GM04503 (cell line): ENCODE measurements at places on chromosomes 16 and 17.
A peak's percentile ranks its signal among the peaks of the same experiment; 100 is the strongest.

DNA sequence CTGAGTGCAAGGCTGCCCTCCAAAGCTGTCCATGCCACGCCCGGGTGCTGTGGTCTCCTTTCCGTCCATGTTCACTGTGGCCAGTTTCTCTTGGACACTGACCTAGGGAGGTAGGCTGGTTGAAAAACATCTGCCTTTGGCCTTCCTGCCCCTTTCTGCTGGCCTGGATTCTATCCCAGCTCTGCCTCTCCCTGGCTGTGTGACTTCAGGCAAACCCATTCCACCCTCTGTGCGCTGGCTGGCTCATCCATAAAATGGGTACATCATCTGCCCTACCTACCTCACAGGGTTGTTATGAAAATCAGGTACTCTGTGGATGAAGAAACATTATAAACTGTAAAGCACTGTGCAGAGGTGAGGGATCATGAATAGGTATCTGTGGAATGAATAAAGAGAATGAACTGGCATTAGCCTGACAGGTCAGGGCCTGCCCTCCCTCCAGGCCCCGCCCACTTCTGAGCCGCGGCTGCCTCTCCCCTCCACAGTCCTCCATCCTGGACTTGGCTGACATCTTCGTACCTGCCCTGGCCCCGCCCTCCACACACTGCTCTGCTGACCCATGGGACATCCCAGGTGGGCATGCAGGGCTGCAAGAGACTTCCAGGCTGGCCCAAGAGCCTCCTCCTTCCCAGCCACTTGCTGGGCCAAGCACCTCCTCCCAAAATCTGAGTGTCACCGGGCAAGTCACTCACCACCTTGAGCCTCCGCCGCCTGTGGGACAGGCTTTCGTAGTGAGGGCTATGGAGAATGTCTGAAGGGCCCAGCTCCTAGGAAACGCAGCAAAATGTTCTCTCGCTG, 7.0 kb upstream of the SPATA20 start:
- DNase-seq = no peak

- no peak for DNase-seq
Observed at GRCh38 chr16:73565263-73565662, 517.3 kb upstream of the ZFHX3 start.

DNA sequence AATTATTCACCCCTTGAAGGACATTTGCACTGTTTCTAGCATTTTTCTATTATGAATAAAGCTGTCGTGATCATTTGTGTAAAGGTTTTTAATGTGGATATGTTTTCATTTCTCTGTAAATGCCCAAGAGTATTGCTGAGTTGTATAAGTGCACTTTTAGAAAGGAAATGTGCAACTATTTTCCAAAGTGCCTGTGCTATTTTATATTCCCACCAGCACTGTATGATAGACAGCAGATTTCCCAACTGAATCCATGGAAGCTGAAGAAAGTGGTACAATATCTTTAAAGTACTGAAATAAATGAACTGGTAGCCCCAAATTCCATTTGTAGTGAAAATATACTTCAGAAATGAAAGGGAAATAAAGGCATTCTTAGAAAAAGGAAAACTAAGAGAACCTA, 238.4 kb downstream of the BCAS3 start:
- no peak for DNase-seq

- peak; percentile 42 for DNase-seq
Observed at GRCh38 chr16:73126525-73126853, 78.6 kb upstream of the ZFHX3 start.

- DNase-seq = no peak
Observed at GRCh38 chr17:66661411-66662256, 173.3 kb upstream of the CACNG5 start.

GRCh38 chr17:6523330-6523729, 33.0 kb downstream of the PITPNM3 start:
- no peak for DNase-seq

- DNase-seq = no peak
Observed at GRCh38 chr17:2975469-2975958, 87.9 kb downstream of the OR1D5 start.

DNA sequence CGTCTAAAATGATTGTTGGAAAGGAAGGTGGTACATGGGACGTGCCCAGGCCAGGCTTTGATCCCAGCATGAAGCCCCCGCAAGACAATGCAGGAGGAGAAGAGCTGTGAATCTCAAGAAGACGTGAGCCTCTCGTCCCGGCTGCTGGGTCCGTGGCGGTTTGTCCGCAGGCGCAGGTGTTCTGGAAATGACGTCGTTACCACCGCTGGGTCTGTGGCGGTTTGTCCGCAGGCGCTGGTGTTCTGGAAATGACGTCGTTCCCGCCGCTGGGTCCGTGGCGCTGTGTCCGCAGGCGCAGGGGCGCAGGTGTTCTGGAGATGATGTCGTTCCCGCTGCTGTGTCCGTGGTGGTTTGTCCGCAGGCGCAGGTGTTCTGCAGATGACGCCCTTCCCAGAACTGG, 14.1 kb downstream of the SPG7 start:
- no peak for DNase-seq

GRCh38 chr16:12800817-12801216, 2.9 kb downstream of the CPPED1 start:
- DNase-seq = no peak

GRCh38 chr17:73292031-73292531, 19.7 kb downstream of the CDC42EP4 start:
- no peak for DNase-seq

DNA sequence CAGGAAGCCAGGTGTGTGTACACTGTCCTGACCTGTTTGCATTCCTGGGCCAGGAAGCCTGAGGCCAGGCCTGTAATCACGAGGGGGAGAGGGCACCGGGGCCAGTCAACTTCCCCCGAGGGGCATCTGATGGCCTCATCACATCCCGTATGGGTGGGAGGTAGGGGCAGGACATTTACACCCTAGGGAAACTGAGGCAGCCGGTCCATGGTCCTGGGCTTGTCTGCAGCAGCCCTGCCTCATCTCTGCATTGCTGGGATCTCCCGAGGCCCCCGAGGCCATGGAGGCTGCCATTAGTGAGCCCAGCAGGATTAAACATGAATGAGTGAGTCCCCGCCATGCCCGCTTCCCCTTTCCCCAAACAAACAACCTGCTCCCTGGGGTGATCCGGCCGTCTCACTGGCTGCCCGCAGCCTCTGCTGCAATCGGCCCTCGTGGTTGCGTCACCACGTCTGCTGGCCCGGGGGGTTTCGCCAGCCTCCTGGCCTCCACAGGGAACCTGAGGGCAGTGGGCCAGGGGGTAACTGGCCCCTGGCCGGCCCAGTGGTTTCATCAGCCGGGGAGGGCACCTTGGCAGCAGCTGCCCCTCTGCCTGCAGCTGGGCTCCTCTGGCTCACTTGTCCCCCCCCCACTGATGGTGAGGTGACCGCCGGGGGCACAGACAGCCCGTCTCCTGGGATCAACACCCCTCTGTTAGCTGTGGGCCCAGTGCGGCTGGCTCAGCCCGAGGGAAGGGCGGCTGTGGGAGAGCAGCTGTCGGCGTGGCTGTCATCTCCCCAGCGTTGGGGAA, 88.3 kb upstream of the GSE1 start:
- DNase-seq = no peak

GRCh38 chr16:59913666-59914065, 1179.5 kb upstream of the GOT2 start:
- no peak for DNase-seq

DNA sequence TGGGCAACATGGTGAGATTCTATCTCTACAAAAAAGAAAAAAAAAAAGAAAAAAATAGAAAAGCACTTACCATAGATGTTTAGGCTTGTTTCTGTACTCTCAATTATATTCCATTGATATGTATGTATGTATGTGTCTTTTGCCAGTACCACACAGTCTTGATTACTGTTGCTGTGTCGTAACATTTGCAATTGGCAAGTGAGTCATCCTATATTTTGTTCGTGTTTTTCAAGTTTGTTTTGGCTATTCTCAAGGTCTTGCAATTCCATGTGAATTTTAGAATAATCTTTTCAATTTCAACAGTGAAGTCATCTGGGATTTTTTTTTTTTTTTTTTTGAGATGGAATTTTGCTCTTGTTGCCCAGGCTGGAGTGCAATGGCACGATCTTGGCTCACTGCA, 19.3 kb downstream of the SPECC1 start:
- no peak for DNase-seq

DNA sequence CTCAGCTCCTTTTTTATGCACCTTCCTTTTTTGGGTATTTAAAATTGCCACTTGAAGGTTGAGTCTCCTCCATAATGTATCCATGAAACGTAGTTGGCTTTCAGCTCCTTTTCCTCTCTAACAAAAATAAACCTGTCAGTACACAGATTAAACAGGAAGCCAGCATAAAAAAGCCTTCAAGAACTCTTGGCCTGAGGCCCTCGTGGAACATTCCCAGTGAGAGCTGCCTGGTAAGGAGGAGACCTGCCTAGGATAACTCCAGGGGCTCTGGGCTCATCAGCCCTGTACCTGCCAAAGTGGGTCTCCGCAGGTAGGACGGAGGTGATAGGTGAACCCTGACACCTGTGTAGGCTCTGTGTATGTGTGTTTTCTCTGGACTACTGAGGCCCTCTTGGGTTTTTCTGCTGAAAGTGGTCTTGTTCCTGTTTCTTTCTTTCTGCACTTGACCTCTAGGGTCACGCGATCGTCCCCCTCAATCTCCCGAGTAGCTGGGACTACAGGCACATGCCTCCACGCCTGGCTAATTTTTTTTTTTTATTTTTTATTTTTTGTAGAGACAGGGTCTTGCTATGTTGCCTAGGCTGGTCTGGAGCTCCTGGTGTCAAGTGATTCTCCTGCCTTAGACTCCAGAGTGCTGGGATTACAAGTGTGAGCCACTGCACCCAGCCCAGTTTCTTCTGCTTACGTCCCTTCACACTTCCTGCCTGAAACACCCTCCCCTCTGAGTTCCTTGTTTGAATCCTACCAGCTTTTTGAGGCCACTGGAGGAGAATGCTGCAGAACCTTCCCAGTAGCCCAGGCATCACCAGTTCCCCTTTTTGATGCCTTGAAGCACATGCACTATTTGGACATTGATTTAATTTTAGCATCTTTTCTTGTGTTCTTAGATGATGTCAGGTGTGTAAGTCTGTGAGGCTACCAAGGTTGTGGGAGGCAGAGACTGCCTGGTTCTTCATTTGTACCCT, 9.8 kb downstream of the PGS1 start:
- DNase-seq = no peak

GRCh38 chr17:30969989-30970830, 629 bp upstream of the RNF135 start:
- DNase-seq = no peak

DNA sequence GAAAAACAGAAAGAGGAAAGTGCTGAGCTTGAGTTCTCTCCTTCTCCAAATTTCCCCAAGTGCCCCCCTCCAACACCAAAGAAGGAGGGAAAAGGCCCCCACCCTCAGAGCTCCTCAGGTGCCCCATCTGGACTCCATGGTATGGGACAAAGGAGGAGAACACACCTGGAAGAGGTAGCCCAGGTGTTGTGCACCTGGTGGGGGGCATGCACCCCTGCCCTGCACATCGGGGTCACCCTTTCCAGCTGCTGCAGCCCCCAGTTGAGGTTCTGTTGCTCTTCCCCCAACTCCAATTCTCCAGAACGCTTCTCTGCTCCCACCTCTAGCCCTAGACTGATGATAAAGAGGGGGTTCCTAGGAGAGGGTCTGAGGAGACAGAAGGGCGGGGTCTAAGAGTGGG, 3.0 kb upstream of the COL1A1 start:
- DNase-seq = no peak

GRCh38 chr17:15289285-15290183, 24.4 kb upstream of the PMP22 start:
- no peak for DNase-seq

GRCh38 chr16:76265434-76266045, 11.7 kb upstream of the CNTNAP4 start:
- no peak for DNase-seq

GRCh38 chr17:83186226-83186625, 106.8 kb downstream of the METRNL start:
- no peak for DNase-seq

GRCh38 chr17:8117980-8118768, at the start of gene ALOXE3:
Gene ALOXE3, minus strand, starts transcription at chr17:8118514. Its CDS starts 524 bp downstream, at chr17:8117990.
- DNase-seq = no peak

GRCh38 chr16:66944054-66944441, 8.7 kb downstream of the CES2 start:
- DNase-seq = no peak

DNA sequence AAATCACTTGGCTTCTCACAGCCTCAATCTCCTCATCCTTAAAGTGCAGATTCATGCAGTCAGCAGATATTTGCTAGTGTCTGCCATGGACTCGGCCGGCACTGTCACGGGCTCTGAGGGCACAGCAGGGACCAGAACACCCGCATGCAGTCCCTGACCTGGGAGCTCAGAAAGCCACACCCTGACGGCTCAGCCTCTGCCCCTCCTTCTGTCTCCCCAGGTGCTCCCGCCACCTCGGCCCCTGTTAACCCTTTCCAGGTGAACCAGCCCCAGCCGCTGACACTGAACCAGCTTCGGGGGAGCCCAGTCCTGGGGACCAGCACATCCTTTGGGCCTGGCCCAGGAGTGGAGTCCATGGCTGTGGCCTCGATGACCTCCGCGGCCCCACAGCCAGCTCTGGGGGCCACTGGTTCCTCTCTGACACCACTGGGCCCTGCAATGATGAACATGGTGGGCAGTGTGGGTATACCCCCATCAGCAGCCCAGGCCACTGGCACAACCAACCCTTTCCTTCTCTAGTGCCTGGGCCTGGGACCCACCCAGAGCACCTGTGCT, 28.7 kb downstream of the B9D1 start:
- no peak for DNase-seq

GRCh38 chr16:13957197-13958078, 37.5 kb downstream of the ERCC4 start:
- peak; percentile 77 for DNase-seq

GRCh38 chr16:81164481-81164880, 68.3 kb upstream of the GCSH start:
- DNase-seq = no peak

- peak; percentile 11 for DNase-seq
Observed at GRCh38 chr16:53291757-53292392, 142.4 kb upstream of the RBL2 start.

DNA sequence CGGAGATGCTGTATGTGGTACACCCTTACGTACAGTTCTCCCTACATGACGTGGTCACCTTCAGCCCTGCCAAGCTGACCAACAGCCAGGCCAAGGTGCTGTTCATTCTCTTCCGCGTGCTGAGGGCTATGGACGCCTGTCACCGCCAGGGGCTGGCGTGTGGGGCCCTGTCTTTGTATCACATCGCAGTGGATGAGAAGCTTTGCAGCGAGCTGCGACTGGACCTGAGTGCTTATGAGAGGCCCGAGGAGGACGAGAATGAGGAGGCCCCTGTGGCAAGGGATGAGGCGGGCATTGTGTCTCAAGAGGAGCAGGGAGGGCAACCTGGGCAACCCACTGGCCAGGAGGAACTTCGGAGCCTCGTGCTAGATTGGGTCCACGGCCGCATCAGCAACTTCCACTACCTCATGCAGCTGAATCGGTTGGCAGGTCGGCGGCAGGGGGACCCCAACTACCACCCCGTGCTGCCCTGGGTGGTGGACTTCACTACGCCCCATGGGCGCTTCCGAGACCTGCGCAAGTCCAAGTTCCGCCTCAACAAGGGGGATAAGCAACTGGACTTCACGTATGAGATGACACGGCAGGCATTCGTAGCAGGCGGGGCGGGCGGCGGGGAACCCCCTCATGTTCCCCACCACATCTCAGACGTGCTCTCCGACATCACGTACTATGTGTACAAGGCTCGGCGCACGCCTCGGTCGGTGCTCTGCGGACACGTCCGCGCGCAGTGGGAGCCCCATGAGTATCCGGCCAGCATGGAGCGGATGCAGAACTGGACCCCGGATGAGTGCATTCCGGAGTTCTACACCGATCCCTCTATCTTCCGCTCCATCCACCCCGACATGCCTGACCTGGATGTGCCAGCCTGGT, 1.4 kb downstream of the WDR81 start:
- no peak for DNase-seq

GRCh38 chr17:63498626-63499195, 21.9 kb downstream of the ACE start:
- peak; percentile 70 for DNase-seq

GRCh38 chr17:36463916-36464764, 22.3 kb upstream of the ZNHIT3 start:
- peak; percentile 30 for DNase-seq
